Hepatocyte (in vitro differentiated cells): ENCODE measurements at places on chromosomes 4 and X. TPM values are rescaled to one million over a fixed set of nuclear protein-coding genes. Genes with fewer than 3 reads are reported as not detected.

GRCh38 chrX:73266766-73267165 is 52.1 kb upstream of the NAP1L2 start:
- no peak overlapping the region for H3K27ac ChIP-seq
- H3K4me1 ChIP-seq, result no peaks in the 10 kb centered on the region
- H3K27me3 ChIP-seq, result no peaks in the 10 kb centered on the region
- no peak for DNase-seq

Gene MAGIX
- total RNA-seq, result 5.0 and 6.5 TPM in 2 replicates

DNA sequence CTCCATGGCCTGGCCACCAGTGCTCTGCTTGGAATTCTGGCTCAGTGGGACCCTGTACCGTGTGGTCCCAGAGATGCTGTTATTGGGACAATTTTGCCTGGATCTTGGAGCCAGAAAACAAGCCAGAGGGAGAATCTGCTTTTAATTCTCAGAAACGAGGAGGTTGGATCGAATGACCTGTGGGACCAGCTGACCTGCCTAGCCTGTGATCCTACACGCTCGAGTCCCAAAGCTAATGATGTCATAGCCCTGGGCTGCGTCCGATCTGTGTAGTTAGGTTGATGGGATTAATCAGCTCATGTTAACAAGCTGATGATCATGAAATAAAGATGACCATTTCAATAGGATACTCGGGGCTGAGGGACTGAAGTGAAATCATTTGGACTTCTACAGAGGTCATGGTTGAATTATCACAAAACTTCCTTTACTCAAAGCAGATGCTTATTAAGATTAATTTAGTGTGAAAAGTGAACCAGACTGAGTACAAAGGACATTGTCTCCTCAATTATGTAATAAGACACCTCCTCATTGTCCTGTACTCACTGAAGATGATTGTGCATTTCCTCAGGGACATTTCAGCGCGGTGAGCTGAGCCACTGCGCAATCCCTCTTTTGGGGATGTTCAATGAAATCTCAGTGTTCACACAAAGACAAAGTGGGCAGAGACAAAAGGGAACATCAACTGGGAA is 51.9 kb upstream of the STX18 start:
- H3K36me3 ChIP-seq, result no peaks in the 10 kb centered on the region
- DNase-seq, result no peak
- no peaks in the 10 kb centered on the region for H3K27me3 ChIP-seq
- no peak overlapping the region for H3K27ac ChIP-seq

DNA sequence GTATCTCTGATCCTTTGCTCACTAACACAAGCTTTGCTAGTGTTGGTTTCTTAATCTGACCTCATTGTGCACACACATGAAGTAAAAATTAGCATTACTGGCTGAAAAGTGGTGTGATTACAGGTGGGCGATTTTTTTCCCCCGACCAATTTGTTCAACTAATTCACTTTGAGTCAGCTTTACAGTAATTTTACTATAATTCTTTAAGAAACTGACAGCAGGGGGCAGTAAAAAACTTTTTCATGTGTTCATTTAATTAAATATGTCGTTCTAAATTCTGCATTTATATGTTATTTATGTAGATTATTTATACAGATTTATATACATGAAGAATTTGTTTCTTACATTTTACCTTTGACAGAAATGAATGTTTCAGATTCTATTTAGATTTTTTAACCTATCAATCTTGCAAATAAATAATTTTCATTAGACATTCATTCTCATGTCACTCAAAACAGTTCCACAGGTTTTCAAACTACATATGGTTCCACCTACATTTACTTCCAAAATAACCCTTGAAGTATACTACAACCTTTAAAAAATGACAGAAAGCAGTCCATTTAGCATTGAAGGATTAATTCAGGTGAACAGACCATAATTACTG is 17.5 kb downstream of the PALLD start:
- H3K27me3 ChIP-seq, result no peaks in the 10 kb centered on the region
- H3K36me3 ChIP-seq, result no peaks in the 10 kb centered on the region
- H3K4me3 ChIP-seq, result no peak overlapping the region
